RWPE1 (cell line): ENCODE measurements at places on chromosomes 5 and 9.

- no peak for DNase-seq
Measured at GRCh38 chr5:175059687-175060211, 335.4 kb downstream of the MSX2 start.

GRCh38 chr5:16759147-16759773 lies 142.5 kb upstream of the RETREG1 start:
- DNase-seq: no peak

DNA sequence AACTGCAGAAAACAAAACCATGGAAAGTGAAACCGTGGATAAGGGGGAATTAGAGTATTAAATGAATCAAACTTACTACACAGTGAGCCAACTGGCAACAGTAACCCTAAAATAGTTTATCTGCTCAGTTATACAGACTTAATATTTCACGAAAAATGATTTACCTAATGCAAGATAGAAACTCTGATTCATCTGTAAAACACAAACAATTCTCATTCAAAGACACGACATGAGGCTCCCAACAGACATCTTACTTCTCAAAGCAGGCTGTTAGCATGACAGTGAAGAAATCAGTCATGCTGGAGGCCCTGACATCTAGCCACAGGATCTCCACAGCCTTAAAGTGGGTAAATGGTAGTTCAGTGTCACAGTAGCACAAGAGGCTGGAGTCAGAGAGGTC lies 131.2 kb downstream of the FBN2 start:
- no peak for DNase-seq

GRCh38 chr5:118052503-118052902 lies 935.8 kb downstream of the DTWD2 start:
- DNase-seq: no peak

GRCh38 chr5:79961716-79962574 lies 29.1 kb downstream of the MTX3 start:
- DNase-seq: no peak

GRCh38 chr9:127091526-127091925 lies 30.9 kb downstream of the ANGPTL2 start:
- DNase-seq: no peak

GRCh38 chr5:56457887-56458812 lies 225.0 kb upstream of the ANKRD55 start:
- DNase-seq: no peak

DNA sequence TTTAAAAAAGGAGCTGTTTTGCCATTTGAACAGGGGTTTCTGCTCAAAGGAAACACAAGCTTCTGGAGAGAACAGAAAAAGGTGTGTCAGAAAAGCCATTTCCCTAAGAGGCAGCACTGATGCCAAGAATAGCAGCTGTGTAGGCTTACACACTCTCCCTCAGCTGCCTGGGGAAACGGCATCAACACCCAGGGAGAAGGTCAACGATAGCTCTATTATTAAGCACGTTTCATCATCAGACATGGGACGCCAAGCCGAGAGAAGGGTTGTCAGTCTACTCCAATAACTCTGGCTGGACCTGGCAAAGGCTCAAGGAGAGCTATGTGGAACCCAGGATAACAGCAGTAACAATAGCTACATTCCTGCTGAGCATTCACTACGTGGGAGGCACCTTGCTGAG lies 314.2 kb downstream of the CDK5RAP2 start:
- DNase-seq: no peak

- peak; percentile 72 for DNase-seq
Measured at GRCh38 chr9:130331573-130331972, 66.0 kb downstream of the HMCN2 start.

DNA sequence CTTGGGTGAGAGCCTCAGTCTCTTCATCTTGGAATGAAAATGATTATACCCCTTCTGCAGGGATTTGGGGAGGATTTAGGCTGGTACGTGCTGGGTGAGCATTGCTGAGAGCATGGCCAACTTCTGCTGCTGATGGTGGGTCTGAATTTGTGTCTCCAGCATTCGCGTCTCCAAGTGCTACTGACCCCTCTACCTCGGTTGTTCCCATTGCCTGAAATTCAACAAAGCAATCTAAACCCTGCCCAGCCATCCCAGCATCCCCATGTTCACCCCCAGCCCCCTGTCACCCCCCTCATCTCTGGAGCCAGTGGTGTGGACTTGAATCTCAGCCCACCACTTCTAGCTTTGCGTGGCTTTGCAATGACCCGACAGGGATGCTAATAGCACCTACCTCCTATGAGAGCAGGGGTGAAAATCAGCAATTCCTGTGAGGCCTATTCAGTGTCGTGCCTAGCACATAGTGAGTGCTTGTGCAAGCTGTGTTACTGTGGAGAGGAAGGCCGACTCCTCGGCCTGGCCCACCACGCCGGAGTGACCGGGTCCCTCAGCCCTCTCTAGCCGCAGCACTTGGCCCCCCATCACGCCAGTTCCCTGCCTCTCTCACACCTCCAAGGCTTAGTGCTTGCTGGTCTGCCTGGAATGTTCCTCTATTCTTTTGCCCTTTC lies 43.4 kb upstream of the SH3PXD2B start:
- no peak for DNase-seq

DNA sequence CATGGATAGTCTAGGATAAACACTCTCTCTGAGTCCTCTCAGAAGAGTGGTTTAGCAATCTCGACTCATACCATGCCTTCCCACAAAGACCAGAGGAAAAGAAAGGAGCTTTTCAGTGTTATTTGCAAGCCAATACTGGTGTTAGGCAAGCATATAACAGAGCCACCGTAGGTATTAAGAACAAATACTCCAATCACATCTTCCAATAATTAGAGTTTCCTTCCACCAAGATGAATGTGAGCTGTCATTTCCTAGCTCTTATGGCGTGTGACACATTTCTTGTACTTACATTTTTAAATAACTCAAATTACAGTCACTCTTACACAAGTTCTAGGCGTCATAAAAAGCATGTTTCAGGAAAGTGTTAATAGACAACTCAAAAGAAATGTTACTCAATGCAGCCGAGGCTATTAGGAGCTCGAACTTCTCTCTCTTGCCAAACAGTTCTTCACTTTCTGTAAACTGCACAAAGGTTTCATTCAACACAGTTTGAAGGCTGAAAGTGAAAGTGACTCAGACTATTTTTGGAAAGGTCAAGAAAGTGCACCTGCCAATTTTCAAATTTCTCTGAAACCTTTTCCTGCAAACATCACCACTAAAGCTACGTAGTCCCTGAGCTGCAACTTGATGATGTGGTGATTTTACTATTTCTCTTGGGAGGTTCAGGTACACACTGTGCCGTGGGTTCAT lies 153.8 kb downstream of the AUH start:
- no peak for DNase-seq

- no peak for DNase-seq
Measured at GRCh38 chr9:137299203-137299565, 2.9 kb downstream of the NRARP start.

- DNase-seq: no peak
Measured at GRCh38 chr5:151520294-151520693, 70.8 kb downstream of the FAT2 start.

GRCh38 chr9:37565661-37566618 lies 10.2 kb downstream of the FBXO10 start:
- DNase-seq: no peak

DNA sequence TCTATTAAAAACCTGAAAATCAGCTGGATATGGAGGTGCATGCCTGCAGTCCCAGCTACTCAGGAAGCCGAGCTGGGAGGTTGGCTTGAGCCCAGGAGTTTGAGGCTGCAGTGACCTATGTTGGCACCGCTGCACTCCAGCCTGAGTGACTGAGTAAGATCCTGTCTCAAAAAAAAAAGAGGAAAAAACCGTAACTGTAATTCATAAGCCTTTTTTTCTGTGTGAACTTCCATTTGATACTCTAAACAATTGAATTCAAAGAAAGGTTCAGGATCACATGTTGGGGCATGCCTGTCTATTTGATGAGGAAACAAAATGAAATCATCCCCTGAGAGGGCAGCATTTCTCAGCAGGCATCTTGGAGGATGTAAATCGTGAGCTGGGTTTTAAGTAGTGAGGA lies 38.8 kb downstream of the ITGA2 start:
- DNase-seq: peak; percentile 91

DNA sequence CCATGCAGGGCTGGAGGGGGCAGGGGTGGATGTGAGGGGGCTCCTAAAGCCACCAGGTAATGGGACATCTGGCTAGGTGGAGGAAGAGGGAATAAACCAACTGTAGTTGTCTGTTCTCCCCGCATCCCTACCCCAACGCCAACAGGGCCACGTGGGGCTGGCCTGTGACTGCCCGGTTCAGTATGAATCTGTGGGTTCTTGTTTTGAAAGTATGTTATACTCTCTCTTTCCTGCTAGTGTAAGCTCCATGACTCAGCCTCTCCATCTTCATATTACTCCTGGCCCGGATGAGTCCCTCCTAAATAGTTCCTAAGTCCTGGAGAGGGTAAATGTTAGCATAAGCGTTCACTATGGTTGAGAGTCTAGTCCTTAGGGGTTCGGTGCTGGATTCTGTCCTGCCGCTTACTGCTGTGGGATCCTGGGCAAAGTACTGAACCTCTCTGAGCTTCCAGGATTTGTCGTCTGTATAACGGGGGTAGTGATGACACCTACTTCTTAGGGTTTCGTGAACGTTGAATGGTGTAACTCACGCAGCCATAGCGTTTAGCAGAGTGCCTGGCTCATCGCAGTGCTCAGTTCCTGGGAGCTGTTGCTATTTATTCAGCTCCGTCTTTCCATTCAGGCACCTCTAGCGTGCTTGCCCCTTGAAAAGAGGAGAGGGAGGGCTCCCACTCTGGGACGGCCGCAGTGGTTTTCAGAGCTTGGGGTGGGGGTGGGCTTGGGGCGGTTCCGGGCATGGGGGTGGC lies 28.8 kb downstream of the LHX2 start:
- DNase-seq: no peak

DNA sequence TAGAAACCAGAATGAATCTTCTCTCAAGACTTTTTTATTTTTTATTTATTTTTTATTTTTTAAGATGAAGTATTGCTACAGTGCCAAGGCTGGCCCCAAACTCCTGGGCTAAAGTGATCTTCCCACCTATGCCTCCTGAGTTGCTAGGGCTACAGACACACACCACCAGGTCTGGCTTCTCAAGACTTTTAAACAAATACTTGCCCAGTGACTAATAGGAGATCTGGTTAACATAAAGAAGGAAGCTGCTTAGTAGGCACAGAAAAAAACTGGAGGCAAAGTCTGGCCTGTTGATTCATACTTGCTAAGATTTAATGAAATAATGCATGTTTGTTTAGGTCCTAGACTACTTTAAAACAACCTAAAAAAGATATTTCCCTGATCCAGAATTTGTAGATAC lies 43.8 kb downstream of the SLC38A9 start:
- peak; percentile 85 for DNase-seq

DNA sequence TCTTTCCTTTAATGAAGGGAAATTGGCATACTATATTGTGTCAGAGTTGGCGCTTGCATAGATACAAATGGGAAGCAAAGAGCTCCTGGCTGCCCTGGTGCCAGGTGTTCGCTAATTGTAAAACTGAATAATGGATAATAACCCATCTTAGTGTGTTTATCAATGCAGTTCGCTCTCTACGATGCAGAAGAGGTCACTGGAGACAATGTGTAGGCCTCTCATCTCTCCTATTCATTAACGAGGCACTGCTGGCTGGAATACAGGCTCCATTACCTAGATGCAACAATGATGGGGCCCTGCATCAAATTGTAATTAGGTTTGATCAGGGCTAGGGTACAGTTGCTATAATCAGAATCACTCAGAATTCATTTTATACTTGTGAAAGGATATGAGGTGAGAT lies 171.0 kb downstream of the RMI1 start:
- no peak for DNase-seq

DNA sequence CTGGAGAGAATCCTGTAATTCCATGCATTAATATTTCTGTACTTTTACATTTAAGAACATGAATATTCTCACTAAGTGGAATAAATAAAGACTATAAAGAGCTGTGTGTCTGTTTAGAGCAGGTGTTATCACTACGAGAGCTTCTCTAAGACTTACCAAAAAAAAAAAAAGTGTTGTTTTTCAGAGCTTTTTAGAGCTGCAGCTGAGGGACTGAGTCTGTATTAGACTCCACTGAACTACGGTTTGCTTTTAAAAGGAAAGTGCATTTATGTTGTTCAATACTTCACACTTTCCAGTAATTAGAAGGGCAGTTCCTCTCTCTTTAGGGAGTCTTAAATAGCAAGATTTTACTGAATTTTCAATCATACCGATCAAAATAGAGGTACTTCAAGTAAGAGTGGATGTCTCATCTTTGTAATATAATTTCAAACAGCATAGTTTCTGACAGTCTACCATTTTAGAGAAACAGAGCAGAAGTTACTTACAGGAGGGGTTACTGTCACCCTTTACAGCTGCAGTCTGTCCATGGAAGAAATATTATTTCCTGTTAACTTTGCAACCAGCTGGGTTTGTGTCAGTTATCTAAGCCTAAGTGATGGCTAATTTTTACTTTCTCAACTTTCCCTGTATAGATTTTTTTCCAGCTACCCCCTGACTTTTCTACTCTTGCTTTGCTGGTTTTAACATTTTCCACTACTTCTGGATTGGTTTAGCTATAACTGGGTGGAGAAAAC lies 2.4 kb downstream of the SYK start:
- DNase-seq: no peak

- peak; percentile 37 for DNase-seq
Measured at GRCh38 chr5:122076050-122076461, 2.0 kb downstream of the LOX start.

DNA sequence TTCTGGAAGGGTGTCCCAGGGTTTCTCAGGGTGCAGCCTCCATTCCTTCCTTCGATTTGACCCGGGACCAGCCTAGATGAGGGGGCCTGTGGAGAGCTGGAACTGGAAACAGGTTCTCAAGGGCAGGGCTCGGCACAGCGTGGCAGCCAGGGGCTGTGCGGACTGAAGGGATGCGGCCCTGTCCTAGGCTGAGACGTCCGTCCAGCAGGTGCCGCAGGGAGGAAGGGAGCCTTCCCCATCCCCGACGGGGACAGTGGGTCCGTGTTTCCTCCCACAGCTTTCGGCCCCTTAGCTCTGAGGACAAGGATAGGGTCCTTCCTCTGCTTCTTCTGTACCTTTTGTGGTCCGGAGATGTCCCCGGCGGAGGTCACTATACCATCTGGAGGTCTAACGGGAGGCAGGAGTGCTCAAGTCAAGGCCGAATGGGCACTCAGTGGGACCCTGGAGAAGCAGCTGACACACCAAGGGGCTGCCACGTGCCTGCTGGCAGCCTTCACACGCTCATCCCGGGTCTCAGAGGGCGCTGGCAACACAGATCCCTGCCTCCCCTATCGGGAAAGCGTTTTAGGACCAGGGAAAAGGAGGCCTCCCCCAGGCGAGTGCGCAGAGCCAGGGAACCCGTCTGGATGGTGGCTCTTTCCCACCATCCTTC lies 49.9 kb downstream of the USP20 start:
- no peak for DNase-seq

DNA sequence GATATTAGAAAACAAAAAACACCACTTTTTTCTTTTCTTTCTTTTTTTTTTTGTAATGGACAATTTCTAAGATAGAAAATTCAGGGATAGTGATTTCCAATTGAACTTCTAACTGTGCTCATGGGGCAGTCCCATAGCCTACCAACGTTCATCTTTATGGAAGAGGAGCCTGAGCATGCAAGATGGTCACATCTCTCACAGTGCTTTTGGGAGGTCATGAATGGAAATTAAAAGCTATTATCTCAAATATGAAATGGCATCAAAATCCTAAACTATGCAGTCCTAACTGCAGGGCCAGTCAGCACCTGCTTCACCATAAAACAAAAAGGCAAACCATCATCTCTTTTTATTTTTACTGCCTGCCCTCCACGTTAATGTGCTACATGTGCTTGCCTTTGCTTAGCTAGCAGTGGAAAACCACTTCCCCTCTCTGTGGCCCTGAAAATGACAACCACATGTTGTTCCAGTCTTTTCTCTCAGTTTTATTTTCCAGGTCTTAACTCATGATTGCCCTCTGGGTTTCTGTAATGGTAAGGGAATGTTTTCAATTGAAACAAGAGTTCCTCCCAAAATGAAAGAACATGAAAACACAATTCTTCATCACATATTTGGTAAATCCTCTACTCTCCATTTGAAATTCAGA lies 16.7 kb downstream of the IFNB1 start:
- no peak for DNase-seq
